ENCODE measurements at places on chromosomes 12 and 14.

GRCh38 chr14:39276005-39276404 lies 42.3 kb downstream of the MIA2 start:
- no peak for DNase-seq

- no peak for DNase-seq
Measured at GRCh38 chr12:15996254-15996653, 85.1 kb downstream of the DERA start.

- no peak for DNase-seq
Measured at GRCh38 chr14:28382444-28383190, 384.0 kb upstream of the FOXG1 start.

DNA sequence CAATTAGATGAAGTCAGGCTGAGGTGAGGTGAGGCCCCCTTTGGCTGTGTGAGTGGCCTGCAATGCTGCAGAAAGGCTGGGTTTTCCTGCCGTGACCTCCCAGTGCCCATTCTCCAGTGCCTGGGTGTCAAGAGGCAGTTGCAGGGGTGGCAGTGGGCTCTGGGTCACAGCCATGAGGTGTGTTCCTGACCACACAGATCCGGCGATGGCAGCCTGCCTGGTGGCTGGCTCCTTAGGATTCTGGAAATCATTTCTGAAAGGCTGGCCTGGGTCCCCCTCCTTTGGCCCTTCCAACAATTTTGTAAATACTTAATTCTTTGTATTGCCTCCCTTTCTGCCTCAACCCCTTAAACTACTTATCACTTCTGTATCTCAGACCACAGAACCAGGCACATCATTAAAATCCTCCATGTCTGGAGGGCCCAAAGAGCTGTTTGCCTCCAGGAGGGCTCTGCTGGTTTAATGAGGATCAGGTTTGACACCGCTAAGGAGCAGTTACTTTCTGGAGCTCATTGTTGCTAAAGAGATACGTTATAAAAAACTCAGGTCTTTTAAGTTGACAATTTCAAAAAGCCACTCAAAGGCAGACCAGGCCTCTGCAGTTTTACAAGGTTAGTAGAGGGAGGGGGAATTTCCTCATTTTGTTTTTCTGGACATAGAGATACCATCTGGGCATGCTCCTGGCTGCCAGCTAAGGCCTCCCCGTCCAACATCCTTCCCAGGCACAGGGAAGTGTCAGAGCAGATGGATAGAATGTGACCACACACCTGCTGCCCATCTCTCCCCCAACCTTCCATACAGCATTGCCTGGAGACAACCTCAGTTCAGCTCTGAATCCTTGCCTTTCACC lies 204.4 kb downstream of the FOXN3 start:
- no peak for DNase-seq

DNA sequence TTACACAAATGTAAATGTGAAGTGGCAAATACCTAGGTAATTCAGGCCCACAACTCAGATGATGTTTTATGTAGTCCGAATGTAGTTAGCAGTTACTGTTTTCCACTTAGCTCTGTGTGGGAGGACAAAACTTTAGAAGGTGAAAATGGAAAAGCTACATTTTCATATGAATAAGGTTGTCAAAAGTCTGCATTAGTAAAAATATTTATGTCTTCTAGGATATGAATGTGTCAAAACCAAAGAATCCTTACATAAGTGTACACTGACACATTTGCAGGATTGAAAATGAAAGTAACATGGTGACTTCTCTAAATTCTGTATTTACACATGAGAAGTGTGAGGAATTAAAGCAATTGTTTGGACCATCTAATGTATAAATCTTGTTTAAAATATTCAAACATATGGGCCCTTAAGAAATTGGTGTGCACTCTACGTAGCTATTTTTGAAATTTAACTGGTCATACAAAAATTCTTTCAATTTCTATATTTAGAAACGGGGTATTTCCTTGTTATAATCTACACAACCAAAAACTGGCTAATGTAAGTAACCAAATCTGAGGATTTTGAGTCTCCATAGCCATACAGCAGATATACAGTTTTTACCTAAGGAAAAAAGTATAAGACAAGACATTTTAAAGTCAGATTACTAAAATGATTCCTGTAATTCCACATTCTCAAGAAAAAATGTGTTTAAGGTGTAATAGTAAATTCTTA lies 5.4 kb downstream of the CDKN1B start:
- peak; percentile 42 for DNase-seq

- DNase-seq, result no peak
Measured at GRCh38 chr12:1838205-1838993, 18.0 kb downstream of the LRTM2 start.

- DNase-seq, result no peak
Measured at GRCh38 chr14:50381823-50382287, 14.8 kb downstream of the CDKL1 start.

- no peak for DNase-seq
Measured at GRCh38 chr12:46926526-46926925, 100.7 kb upstream of the SLC38A4 start.

GRCh38 chr12:90100579-90100978 lies 391.9 kb upstream of the ATP2B1 start:
- no peak for DNase-seq

GRCh38 chr14:35158951-35159653 lies 36.8 kb downstream of the PRORP start:
- no peak for DNase-seq

DNA sequence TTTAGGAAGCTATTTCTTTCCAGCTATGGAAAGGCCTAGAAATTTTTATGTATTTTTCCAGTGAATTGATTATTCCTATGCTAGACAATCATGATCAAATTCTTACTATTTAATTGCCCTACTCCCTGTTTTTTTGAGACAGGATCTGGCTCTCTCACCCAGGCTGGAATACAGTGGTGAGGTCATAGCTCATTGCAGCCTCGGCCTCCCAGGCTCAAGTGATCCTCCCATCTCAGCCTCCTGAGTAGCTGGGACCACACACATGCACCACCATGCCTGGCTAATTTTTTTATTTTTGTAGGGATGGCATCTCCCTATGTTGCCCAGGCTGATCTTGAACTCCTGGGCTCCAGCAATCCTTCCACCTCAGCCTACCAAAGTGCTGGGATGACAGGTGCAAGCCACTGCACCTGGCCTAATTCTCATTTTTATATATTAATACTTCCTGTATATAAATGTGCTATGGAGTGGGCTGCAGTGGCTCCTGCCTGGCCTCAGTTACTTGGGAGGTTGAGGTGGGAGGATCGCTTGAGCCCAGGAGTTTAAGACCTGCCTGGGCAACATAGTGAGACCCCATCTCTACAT lies 16.0 kb upstream of the MDM2 start:
- DNase-seq, result no peak
